Renal cortex interstitium (tissue), 15 donors: ENCODE measurements at places on chromosomes 6 and 20. TPM values are rescaled to one million over a fixed set of nuclear protein-coding genes. Genes with fewer than 3 reads are reported as not detected.

OR2B6 gene
- polyA plus RNA-seq = 0.20 TPM

SLC35A1 gene
- 37.8 TPM for polyA plus RNA-seq

MUC21 gene
- polyA plus RNA-seq = not detected

GMEB2 gene
- polyA plus RNA-seq = 9.5 TPM

HDGFL1 gene
- polyA plus RNA-seq = not detected

GRM4 gene
- polyA plus RNA-seq = 0.53 TPM

TMC2 gene
- 0.38 TPM for polyA plus RNA-seq

CRISP3 gene
- 0.31 TPM for polyA plus RNA-seq

SYTL3 gene
- 4.5 TPM for polyA plus RNA-seq
